ENCODE measurements at places on chromosomes 16 and 17. TPM values are rescaled to one million over a fixed set of nuclear protein-coding genes. Genes with fewer than 3 reads are reported as not detected.
A peak's percentile ranks its signal among the peaks of the same experiment; 100 is the strongest.

DNA sequence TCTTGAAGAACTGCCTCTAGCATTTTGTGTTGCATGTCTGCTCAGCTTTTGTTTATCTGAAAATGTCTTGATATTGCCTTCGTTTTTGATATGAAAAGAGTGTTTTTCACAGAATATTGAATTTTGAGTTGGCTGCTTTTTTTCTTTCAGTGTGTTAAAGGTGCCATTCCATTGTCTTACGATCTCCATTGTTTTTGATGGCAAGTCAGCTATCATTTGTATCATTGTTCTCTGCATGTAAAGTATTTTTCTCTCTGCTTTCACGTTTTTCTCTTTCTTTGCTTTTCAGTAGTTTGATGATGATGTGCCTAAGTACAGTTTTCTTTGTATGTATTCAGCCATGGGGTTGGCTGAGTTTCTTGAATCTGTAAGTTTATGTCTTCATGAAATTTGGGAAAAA lies 57.0 kb downstream of the AIPL1 start:
- DNase-seq = no peak

DNA sequence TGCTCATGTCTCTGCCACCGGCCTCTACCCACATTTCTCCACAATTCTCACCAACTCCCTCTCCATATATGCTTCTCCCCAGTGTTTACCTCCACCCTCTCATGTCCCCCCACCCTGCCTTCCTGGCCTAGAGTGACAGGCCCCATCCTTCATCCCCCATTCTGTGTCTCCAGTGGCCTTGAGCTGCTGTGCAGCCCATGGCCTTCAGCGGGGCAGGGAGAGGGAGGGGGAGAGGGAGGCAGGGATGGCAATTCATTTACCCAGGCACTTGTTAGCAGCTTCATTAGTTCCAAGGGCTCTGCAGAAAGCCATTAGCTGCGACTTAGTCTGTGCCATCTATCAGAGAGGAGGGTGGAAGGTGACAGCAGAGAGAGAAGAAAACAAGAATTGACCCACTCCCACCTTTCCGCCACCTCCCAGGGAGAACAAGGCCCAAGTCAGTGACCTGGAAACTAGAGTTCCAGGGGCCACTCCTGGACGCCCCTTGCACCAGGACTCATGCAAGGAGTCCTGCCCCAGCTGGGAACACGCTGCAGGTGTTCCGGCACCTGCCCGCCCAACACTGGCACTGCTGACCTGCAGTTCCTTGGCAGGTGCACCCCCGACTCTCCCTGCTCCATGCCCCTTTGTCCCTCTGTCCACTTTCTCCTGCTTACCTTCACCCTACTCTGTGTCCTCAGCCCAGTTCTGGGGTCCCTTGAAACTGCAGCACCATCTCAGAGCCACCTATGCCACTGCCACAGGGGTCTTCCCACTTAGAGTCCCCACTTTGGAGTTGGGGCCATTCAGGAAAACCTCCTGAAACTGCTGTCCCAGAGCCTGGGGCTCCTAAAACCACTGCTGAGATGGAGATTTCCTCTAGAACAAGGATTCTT lies 23.5 kb upstream of the PYY start:
- DNase-seq = no peak

- peak; percentile 71 for DNase-seq
Observed at GRCh38 chr17:81926451-81927151, 934 bp downstream of the MAFG start.

- no peak for DNase-seq
Observed at GRCh38 chr17:836151-836550, 54.0 kb downstream of the MRM3 start.

GRCh38 chr17:57447990-57448758 lies 191.9 kb downstream of the MSI2 start:
- DNase-seq = no peak

- peak; percentile 66 for DNase-seq
Observed at GRCh38 chr17:78974635-78975591, 4.8 kb downstream of the LGALS3BP start.

- no peak for DNase-seq
Observed at GRCh38 chr16:58022601-58023371, 2.8 kb upstream of the MMP15 start.

DNA sequence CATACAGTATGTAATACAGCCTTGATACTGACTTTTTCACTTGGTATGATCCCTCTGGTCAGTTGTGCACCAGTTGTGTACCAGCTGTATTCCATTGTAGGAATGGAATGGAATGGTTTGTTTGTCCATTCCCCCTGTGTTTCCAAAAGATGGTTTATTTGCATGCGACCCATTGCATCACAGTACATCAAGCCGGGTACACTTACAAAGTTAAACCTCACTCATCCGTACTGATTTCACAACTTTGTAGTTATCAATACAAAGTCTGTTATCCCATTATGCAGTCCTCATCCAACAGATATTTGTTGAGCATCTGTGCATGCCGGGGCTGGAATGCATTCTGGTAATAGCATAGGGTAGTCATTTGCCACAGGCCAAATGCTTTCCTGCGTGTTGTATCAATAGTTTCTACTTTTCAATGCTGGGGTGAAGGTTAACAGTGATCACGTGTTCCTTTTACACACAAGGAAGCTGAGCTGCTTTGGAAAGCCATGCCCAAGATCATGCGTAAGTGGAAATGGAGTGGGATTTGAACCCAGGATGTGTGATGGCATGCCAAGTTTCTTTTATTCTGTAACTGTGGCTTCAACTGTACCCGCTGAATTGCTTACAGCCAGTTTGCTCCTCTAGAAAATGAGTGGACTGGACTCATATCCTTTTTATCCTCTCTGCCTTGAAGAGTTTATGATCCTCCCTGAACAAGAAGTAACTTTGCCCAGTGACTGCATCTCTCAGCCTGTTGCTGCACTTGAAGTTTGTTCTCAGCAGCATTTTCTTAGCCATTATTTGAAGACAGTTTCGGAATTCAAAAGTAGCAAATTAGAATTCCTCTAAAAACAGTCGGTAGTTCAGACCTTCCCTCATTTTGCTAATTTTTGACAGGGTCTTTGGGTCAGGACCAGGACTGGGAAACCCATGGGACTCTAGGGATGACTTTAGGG lies 228.5 kb downstream of the CCDC182 start:
- no peak for DNase-seq

GRCh38 chr17:52157603-52158449 lies 688 bp downstream of the CA10 start:
- no peak for DNase-seq

GRCh38 chr16:64242492-64242891 lies 879.4 kb downstream of the CDH11 start:
- DNase-seq = no peak

- DNase-seq = no peak
Observed at GRCh38 chr17:49259663-49260010, 29.1 kb upstream of the PHOSPHO1 start.

TMEM114 gene
- not detected for total RNA-seq

ZMYND15 gene
- total RNA-seq = 0.23 TPM

SRCIN1 gene
- total RNA-seq = 2.8 TPM

FBXW10 gene
- 0.20 TPM for total RNA-seq

MYH2 gene
- total RNA-seq = not detected
